ENCODE measurements at places on chromosomes 11 and 22. TPM values are rescaled to one million over a fixed set of nuclear protein-coding genes. Genes with fewer than 3 reads are reported as not detected.

GRCh38 chr22:37284805-37285355 lies 2.6 kb downstream of the CYTH4 start:
- H3K4me3 ChIP-seq: peak overlapping the region; percentile 88
- H3K27me3 ChIP-seq: no peaks in the 10 kb centered on the region

DNA sequence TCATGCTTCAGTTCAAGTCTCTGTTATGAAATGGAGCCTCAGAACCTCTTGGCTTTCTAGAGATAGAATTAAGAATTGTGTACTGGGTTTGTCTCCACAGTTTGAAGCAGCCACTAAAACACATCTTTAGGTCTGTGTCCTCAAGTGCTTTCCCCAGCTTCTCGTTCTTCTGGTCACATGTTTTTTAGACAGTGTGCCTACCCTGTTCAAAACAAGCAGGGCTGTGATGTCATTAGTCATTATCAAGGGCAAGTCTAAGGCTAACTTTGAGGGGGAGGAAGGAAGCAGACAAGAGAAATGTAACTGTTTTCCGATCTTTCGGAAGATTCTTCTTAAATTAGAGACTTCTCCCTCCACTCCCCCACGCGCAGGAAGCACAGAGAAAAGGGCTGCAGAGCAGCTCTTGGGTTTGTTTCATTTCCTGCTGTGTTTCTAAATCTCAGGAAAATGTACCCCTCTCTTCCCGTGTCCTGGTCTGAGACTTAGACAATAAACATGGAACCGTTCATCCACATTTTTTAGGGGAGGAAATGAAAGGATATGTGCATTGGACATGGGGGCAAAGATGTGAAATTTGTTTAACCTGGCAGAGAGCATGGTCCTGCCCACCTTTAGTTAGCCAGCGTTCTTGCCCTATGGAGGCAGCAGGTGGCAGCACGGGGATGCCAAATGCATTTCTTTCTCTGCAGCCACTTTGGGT lies 3.1 kb downstream of the AKIP1 start:
- H3K27me3 ChIP-seq: peaks cover 8% of the 10 kb centered on the region
- H3K36me3 ChIP-seq: peaks cover 24% of the 10 kb centered on the region
- DNase-seq: peak; percentile 10
- peak overlapping the region; percentile 68 for H3K27ac ChIP-seq

DNA sequence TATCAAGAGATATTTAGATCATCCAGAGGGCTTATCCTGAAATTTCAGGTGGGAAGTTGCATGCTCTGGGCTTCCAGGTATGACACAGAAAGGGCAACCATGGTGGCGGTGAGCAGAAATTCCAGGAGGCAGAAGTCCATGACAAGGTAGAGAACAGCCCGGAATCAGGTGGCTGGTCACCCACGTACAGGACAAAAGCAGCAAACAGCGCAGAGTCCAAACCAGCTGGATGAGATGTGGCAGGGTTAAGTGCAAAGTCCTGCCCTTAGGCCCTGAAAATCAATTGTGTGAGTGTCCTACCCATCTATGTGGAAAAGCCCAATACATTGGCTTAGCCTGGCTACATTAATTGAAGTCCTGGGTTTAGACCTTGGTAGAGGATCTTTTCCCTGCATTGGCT lies 11.6 kb downstream of the PPFIBP2 start:
- H3K27ac ChIP-seq: no peak overlapping the region
- peaks cover 34% of the 10 kb centered on the region for H3K4me1 ChIP-seq
- H3K27me3 ChIP-seq: peaks cover 2% of the 10 kb centered on the region
- DNase-seq: no peak
- no peak overlapping the region for H3K4me3 ChIP-seq

- no peak overlapping the region for H3K4me3 ChIP-seq
- H3K36me3 ChIP-seq: no peaks in the 10 kb centered on the region
- H3K27ac ChIP-seq: no peak overlapping the region
- H3K27me3 ChIP-seq: no peaks in the 10 kb centered on the region
- no peak for DNase-seq
- H3K4me1 ChIP-seq: no peaks in the 10 kb centered on the region
Observed at GRCh38 chr11:94031625-94032024, 10.5 kb downstream of the HEPHL1 start.

The TP53AIP1 gene
- total RNA-seq: not detected

The HMOX1 gene
- 2.0 TPM for total RNA-seq

The OR5AP2 gene
- not detected for total RNA-seq

The DYNC2H1 gene
- 0.91 TPM for total RNA-seq

The RFPL1 gene
- not detected for total RNA-seq

The XKR3 gene
- total RNA-seq: not detected

The NKAPD1 gene
- 33.0 TPM for total RNA-seq
